ENCODE measurements at places on chromosomes 16 and 17.

- DNase-seq, result no peak
These were observed 479 bp downstream of the IRX6 start for GRCh38 chr16:55324285-55325079.

GRCh38 chr17:17503566-17504130 is 7.5 kb upstream of the RASD1 start:
- DNase-seq, result no peak

GRCh38 chr17:79093270-79093669 is 18.6 kb downstream of the ENGASE start:
- DNase-seq, result no peak

- DNase-seq, result no peak
These were observed 53.4 kb downstream of the RGS9 start for GRCh38 chr17:65190467-65191097.

DNA sequence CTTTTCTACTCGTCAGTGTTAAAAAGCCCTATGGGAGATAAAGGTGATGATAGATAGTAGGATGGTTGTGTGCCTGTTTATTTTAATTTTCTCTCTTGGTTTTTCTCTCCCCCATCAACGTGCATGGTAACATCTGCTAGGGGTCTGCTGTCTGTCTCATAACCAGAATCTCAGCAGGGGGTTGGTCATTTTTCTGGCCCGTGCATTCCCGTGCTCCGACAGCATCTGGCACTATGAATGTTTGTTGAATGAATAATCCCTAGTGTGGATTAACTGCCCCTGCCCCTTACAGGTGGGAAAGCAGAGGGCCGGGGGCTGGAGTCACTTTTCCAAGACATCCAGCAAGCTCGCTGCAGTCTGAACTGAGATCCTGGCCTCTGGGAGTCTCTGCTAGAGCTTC is 6.3 kb downstream of the CA5A start:
- DNase-seq, result no peak

DNA sequence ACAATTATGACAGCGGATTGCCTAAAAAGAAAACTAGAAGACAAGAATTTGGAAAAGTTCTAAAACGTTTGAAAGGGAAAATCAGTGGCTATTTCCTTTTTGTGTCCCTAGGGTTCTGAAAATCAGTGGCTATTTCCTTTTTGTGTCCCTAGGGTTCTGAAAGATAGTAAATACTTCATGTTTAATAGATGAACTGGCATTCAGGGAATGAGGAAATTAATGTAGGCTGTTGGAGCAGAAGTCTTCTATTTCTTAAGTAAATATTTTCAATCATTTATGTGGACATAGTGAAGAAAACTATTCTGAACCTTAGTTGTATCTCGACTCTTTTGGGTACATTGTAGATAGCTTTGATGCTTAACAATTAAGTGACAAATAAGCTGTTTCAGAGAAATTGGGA is 78.9 kb downstream of the SHISA6 start:
- DNase-seq, result no peak

DNA sequence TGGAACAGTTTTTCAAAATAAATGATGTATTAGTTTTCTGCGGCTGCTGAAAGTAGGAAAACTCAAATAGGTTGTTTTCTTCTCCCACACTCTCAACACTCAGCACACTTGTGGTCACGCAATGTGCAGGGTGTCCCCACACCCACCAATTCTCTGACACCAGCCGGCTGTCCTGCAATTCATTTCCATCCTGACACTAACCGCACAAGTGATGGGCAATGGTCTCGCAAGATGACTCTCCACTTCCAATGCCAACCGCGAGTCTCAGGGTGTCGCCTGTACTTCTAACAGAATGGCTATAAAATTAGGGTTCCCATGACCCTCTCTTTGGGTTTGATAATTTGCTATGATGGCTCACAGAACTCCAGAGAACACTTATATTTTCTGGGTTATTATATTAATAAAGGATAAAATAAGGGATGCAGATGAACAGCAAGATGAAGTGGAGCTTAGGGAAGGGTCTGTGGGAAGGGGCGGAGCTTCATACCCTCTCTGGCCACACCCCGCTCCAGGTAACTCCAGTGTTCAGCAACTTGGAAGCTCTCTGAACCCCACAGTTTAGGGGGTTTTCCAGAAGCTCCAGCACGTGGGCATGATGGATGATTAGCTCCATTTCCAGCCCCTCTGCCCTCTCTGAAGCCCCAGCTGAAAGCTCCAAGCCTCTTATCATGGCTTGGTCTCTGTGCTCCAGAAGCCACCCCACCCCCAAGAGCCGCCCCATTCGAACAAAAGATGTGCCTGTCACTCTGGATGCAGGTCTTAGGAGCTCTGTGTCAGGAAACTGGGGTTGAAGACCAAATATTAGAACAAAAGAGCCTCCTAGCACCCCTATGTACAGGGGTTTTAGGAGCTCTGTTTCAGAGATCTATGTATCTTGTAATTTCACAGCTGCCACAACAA is 19.8 kb downstream of the TAF1C start:
- DNase-seq, result no peak

DNA sequence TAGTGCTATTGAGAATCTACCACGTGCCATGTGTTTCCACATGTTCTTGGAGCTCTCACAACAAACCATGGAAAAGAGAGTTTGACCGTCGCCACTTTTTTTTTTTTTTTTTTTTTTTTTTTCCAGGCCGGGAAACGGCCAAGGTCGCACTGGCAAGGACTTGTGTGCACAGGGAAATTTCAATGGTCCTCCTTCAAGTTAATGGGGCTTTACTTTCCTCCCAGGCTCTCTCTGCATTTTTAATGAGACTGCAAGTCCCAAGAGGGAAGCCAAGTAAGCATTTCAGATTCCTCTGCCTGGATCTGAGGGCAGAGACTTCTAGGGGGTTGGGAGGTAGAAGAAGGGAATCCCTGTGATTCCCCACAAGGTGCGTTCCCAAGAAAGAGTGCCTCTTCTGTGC is 94.7 kb upstream of the MPHOSPH6 start:
- no peak for DNase-seq

DNA sequence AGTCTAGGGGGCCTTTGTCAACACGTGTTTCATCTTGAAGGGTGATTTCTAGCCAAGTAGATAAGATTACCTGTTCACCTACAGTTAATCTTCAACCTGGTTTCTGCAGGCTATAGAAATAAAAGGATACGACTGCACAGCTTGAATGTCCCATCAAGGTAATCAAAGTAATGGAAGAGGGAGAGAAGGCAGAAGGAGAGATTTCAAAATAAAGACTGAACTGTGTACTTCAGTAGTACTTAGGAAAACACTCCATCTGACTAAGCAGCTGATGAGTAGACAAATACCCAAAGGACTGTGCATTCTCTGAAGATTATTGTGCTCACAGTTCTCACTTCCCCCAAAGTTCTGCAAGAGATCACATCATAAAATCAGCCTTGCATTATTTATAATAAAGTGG is 5.8 kb upstream of the RFFL start:
- no peak for DNase-seq

GRCh38 chr16:73065632-73066330 is 17.9 kb upstream of the ZFHX3 start:
- DNase-seq, result no peak

- no peak for DNase-seq
These were observed 10.3 kb downstream of the MRC2 start for GRCh38 chr17:62637809-62638208.

- no peak for DNase-seq
These were observed 55.7 kb downstream of the NT5M start for GRCh38 chr17:17358866-17359265.

GRCh38 chr16:22890976-22891375 is 77.0 kb downstream of the HS3ST2 start:
- no peak for DNase-seq

DNA sequence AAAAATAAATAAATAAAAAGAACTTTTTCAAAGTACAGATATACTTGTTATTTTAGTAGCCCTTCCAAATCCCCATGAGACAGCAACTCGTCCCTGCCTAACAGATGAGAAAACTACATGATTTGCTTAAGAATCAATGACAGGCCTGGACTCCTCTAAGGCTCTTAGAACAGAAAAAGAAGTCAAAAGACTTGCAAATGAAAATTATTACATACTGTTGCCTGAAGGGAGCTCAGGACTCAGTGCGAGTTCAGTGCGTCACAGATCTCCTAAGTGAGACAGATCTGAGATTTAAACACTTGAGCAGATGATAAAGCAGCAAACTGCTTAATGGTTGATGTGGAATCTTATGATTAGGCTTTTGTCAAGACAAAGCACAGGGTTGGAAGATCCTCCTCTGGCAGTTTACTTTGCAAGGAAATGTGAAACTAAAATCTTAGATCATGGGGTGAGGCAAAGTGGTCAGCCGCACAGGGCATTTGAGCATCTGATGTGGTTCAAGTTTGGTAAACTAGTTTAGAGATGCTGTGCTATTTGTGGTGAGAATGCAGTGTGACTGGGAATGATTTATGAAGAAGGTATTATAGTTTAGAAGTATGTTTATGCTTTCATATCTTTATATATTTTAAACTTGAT is 138.1 kb downstream of the TRIM37 start:
- DNase-seq, result no peak

DNA sequence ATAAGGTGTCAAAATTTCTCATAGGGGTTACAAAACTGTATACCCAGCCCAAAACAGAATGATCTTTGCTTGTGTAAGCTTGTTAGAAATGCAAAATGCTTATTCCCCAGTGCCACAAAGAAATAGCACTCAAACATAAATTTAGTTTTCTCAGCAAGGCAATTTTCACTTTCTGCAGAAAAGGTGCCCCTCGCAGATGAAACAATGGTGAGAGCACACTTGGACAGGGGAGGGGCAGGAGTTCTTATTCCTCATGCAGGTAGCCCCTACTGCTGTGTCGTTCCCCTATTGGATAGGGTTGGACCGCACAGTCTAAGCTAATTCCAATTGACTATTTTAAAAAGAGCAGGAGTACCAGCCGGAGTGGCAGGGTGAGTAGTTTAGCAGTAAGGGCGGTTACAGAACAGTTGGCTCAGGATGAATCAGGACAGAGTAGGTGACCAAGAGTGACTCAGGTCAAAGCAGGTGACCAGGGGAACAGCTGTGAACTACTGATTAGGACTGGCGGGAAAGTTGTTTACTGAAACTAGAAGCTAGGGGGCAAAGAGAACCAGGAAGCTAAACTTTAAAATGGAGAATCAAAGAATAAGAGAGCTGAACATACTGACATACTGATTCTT is 5.5 kb upstream of the LDHD start:
- no peak for DNase-seq

GRCh38 chr17:56593086-56593645 is 333 bp upstream of the NOG start:
- no peak for DNase-seq

GRCh38 chr16:4309833-4310266 is 6.0 kb upstream of the GLIS2 start:
- no peak for DNase-seq

- DNase-seq, result no peak
These were observed 81.1 kb downstream of the MSI2 start for GRCh38 chr17:57337390-57337789.

GRCh38 chr16:66523861-66524354 is 26.0 kb downstream of the TK2 start:
- no peak for DNase-seq

DNA sequence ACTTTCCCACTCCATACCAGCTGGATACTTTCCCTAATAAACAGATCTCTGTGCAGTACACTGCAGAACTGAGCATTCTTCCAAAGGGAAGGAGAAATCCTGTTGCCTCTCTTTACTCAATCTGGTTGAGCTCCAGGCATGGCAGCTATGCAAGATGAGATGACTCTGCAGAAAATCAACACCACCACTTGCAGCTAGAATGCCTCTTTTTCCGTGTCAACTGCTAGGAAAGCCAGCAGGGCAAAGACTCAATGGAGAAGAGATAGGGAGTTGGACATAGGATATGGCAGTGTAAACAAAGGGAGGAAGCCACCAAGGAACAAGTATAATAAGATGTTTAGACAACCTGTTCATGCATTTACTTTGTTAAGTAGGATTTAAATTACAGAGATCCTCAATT is 40.4 kb upstream of the CORO6 start:
- DNase-seq, result no peak

GRCh38 chr17:19706791-19707727 is 9.3 kb downstream of the SLC47A2 start:
- DNase-seq, result no peak

DNA sequence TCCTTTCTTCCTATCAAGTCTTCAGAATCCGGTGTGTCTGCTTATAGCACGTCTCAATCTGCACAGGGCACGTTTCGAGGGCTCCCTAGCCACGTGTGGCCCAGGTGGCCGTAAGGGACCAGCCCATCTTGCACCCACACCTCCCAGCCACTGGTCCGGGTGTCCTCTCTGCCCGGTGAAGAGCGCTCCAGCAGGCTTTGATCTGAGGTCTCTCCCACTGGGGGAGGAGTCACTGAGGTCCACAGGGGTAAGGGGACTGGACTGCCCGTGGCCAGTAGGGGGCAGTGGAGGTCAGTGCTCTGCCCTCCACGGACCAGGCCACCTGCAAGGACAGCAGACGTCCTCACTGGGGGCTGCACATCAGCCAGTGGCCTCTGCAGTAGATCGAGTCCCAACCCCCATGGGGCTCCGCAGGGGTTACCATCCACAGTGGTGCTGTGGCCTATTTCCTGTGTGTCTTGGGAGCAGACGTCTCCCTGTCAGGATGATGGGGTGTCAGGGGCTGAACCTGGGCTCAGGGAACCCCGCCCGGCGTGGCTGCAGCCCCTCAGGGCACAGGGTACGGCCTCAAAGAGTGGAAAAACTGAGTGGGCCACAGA is 204.1 kb upstream of the CIBAR2 start:
- no peak for DNase-seq

- no peak for DNase-seq
These were observed 7.2 kb upstream of the CCL8 start for GRCh38 chr17:34312080-34312479.

Measured in activated CD8-positive, alpha-beta memory T cell treated with anti-CD3 and anti-CD28 coated beads for 4 hours (primary cell).